Endothelial cell (in vitro differentiated cells): ENCODE measurements at places on chromosomes 12 and 14. TPM values are rescaled to one million over a fixed set of nuclear protein-coding genes. Genes with fewer than 3 reads are reported as not detected.
A peak's percentile ranks its signal among the peaks of the same experiment; 100 is the strongest.

The DUSP6 gene
- 232 TPM for total RNA-seq

DNA sequence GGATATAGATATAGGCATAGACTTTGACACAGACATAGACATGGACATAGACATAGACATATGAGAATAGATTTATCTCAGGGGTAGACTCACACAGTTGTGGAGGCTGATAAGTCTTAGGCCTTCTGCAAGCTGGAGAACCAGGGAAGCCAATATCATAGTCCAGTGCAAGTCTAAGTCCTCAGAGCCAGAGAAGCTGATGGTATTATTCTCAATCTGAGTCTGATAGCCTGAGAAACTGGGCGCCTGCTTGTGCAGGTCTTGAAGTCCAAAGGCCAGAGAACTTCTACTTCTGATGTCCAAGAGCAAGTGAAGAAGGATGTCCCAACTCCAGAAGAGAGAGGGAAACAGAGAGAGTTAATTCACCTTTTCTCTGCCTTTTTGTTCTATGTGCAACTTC lies 476.5 kb downstream of the SLC6A15 start:
- H3K27me3 ChIP-seq: no peaks in the 10 kb centered on the region
- H3K27ac ChIP-seq: no peak overlapping the region
- H3K4me3 ChIP-seq: no peak overlapping the region
- H3K36me3 ChIP-seq: no peaks in the 10 kb centered on the region

GRCh38 chr12:16323010-16323409 lies 24.4 kb upstream of the MGST1 start:
- no peaks in the 10 kb centered on the region for H3K36me3 ChIP-seq
- no peak for DNase-seq

- H3K27ac ChIP-seq: no peak overlapping the region
- H3K27me3 ChIP-seq: peaks cover 10% of the 10 kb centered on the region
Measured at GRCh38 chr14:92903359-92903758, 19.6 kb upstream of the CHGA start.

- H3K27me3 ChIP-seq: no peaks in the 10 kb centered on the region
- no peak overlapping the region for H3K4me3 ChIP-seq
- peaks cover 9% of the 10 kb centered on the region for H3K4me1 ChIP-seq
- H3K27ac ChIP-seq: no peak overlapping the region
Measured at GRCh38 chr14:87799400-87799799, 193.6 kb downstream of the GALC start.

The BDKRB2 gene
- total RNA-seq: 0.15 TPM

The SYCP3 gene
- not detected for total RNA-seq

DNA sequence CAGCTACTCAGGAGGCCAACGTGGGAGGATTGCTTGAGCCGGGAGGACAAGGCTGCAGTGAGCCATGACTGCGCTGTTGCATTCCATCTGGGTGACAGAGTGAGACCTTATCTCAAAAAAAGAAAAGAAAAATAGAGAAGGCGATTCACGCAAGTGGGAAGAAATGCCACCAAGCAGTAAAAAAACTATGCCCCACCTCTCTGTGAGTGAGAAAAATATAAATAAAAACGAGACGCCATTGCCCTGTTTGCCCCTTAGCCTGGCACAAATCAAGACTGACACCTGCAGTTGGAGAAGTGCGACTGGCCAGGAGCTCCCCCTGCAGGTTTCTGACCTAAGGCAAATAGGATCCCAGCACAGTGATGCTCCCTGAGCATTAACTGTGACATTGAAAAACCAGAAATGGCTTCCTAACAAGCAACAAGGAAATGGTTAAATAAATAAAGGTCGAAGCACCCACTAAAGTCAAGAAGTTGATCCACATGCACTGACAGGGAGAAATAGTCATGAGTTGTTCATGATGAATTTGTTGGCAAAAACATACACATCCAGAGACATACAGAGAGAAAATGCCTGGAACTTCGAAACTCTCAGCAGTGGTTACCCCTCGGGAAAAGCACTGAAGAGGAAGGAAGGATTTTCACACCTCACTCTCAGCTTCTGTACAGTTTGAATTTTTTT lies 21.1 kb downstream of the GSC start:
- H3K36me3 ChIP-seq: no peaks in the 10 kb centered on the region
- no peaks in the 10 kb centered on the region for H3K27me3 ChIP-seq
- no peak overlapping the region for H3K4me3 ChIP-seq
- H3K4me1 ChIP-seq: no peaks in the 10 kb centered on the region

DNA sequence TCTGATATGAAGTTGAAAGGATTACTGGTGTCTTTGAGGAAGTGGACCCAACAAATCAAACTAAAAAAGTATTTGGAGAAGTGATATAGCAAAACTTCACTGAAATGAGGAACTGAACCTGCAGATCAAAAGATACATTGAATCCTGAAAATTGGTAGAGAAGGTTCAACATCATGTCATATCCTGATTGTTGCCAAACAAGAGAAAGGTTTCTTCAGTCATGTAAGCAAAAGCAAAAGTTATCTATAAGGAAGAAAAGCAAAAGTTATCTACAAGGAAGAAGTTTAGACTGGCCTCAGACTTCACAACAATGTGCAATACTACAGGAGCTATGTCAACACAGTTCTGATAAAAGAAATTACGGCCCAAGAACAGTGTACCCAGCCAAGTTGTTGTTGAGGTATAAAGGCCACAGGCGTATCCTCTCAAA lies 142.7 kb downstream of the RAD51B start:
- peaks cover 9% of the 10 kb centered on the region for H3K36me3 ChIP-seq
- H3K4me3 ChIP-seq: no peak overlapping the region
- DNase-seq: no peak
- no peaks in the 10 kb centered on the region for H3K4me1 ChIP-seq
- no peaks in the 10 kb centered on the region for H3K27me3 ChIP-seq
- H3K27ac ChIP-seq: no peak overlapping the region

- H3K27me3 ChIP-seq: no peaks in the 10 kb centered on the region
- H3K4me1 ChIP-seq: no peaks in the 10 kb centered on the region
- no peak overlapping the region for H3K4me3 ChIP-seq
- DNase-seq: no peak
- H3K36me3 ChIP-seq: no peaks in the 10 kb centered on the region
- H3K27ac ChIP-seq: no peak overlapping the region
Measured at GRCh38 chr12:25311506-25311905, 60.8 kb upstream of the KRAS start.

DNA sequence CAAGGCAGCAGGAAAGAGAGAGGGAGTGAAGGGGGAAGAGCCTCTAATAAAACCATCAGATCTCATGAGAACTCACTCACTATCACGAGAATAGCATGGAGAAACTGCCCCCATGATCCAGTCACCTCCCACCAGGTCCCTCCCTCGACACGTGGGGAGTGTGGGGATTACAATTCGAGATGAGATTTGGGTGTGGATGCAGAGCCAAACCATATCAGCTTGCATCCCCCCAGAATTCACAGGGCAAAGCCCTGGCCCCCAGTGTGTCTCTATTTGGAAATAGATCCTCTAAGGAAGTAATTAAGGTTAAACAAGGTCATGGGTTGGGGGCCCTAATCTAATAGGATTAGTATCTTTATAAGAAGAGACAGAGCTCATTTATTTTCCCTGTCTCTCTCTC lies 56.1 kb upstream of the TCL1A start:
- H3K36me3 ChIP-seq: no peaks in the 10 kb centered on the region
- no peaks in the 10 kb centered on the region for H3K27me3 ChIP-seq
- peaks cover 17% of the 10 kb centered on the region for H3K4me1 ChIP-seq
- no peak overlapping the region for H3K27ac ChIP-seq
- no peak for DNase-seq
- H3K4me3 ChIP-seq: no peak overlapping the region

- H3K4me1 ChIP-seq: peaks cover 35% of the 10 kb centered on the region
- DNase-seq: no peak
- peaks cover 4% of the 10 kb centered on the region for H3K27me3 ChIP-seq
- H3K27ac ChIP-seq: peak overlapping the region; percentile 84
- no peak overlapping the region for H3K4me3 ChIP-seq
Measured at GRCh38 chr12:10101042-10101579, 2.3 kb upstream of the CLEC1A start.

GRCh38 chr12:23831739-23832138 lies 117.7 kb downstream of the SOX5 start:
- H3K36me3 ChIP-seq: no peaks in the 10 kb centered on the region
- H3K27ac ChIP-seq: no peak overlapping the region
- H3K27me3 ChIP-seq: no peaks in the 10 kb centered on the region
- H3K4me1 ChIP-seq: peaks cover 5% of the 10 kb centered on the region

The SIX6 gene
- total RNA-seq: not detected

The GLI1 gene
- 0.77 TPM for total RNA-seq

DNA sequence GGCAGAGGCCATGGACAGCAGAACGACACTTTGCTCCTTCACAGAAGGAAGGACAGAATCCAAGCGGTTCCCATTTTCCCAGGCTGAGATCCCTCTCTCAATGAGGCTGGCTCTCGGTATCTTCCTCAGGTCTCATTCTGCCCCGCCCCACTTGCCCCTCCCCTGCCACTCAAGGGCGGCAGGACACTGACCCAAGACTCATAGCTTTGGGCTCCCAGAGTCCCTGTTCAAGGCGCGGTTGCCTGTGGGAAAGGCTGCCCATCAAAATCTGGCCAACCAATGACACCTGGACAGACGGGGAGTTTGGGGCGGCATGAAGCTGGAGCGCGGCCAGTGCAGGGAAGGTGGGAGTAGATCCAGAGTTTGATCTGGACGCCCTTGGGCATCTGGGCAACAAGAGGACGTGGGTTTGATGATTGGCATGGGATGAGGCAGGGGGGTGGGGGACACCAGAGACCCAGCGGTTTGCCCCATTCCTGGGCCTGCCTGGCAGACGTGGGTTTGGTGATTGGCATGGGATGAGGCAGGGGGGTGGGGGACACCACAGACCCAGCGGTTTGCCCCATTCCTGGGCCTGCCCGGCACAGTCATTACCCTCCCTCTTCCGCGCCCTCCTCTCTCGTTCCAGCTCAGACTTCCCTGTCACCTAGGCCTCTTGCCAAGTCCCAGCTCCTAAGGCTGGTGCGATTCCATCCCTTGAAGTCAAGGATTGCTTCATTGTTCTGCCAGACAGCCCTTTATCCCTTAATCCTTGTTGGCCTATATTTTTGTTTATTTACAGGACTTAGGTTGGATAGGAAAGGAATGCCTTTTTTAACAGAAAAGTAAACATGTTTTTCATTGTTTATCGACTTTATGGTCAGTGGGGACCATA lies 92.1 kb downstream of the NINJ2 start:
- peaks cover 10% of the 10 kb centered on the region for H3K27me3 ChIP-seq
- peaks cover 2% of the 10 kb centered on the region for H3K4me1 ChIP-seq
- H3K4me3 ChIP-seq: peak overlapping the region; percentile 65
- no peak for DNase-seq

The C3AR1 gene
- total RNA-seq: 0.49 TPM

- H3K27ac ChIP-seq: no peak overlapping the region
- no peaks in the 10 kb centered on the region for H3K27me3 ChIP-seq
- H3K4me1 ChIP-seq: no peaks in the 10 kb centered on the region
- no peaks in the 10 kb centered on the region for H3K36me3 ChIP-seq
Measured at GRCh38 chr14:75487155-75487671, 35.1 kb upstream of the BATF start.

DNA sequence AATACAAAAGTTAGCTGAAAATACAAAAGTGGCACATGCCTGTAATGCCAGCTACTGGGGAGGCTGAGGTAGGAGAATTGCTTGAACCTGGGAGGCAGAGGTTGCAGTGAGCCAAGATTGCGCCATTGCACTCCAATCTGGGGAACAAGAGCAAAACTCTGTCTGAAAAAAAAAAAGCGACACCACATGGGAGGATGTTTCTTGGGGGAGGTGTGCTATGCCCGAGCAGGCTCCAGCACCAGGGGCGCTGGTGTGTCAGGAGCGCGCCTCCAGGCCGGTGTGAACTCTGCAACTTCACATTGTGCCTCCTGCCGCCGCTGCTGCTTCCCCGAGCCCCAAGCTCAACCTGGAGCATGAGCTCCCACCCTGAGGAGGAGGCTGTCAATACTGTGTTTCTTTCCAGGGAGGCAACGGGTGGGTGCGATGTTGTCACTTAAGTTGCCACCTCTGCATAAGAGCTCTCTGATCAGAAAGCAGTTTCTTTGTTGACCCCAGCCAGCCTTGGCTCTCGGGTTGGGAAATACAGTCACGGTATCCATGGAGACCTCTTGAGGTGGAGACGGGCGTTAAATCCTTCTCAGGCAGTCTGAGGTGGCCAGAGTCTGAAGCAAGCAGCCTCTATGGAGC lies 18.9 kb downstream of the DEGS2 start:
- H3K4me3 ChIP-seq: no peak overlapping the region
- peak overlapping the region; percentile 70 for H3K27ac ChIP-seq
- H3K36me3 ChIP-seq: peaks cover 4% of the 10 kb centered on the region
- DNase-seq: peak; percentile 65
- peaks cover 8% of the 10 kb centered on the region for H3K27me3 ChIP-seq
- H3K4me1 ChIP-seq: peaks cover 16% of the 10 kb centered on the region

The SMIM41 gene
- total RNA-seq: not detected

DNA sequence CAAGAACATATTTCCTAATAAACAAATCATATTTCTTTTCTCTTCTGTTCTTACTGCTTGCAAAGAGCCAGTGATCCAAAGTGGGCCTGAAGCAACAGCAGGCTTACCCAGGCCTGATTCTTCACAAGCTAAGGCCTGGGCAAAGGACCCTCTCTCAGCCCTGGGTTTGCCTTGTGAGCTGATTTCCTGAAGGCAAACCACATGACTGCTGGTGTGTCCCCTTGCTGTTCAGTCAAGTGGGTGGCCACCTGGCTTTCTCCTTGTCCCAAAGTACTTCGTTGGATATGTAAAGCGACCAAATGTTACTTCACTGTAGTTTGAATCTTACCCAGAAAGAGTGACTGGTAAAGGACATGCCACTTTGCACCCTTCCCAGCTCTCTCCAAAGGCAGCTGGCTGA lies 392.9 kb downstream of the ZFP36L1 start:
- H3K27me3 ChIP-seq: no peaks in the 10 kb centered on the region
- H3K36me3 ChIP-seq: no peaks in the 10 kb centered on the region
- no peak for DNase-seq

DNA sequence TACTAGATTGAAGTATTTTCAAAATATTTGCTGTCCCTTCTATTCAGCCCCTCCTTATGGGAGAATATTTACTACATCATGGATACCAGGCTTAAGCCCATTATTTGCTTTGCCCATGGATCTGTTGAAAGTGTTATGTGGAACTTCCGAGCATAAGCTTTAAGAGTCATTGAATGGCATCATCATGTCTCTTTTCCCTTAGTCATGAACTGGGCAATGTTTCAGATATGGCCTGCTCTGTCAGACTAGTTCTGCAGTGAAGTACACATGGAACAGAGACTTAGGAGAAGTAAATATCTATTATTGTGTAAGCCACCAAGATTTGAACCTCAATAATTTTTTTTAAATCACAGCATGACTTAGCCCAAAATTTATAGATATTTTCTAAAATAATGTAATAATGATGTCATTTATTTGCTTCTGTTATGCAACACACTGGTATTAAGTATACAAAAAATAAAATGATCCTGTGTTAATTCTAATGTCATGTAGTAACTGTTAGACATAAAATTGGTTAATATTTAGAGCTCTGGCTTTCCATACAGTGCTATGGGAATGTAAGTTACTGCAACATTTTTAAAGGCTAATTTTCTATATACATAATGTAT lies 1097.3 kb downstream of the SLC16A7 start:
- no peak overlapping the region for H3K4me3 ChIP-seq
- H3K27me3 ChIP-seq: no peaks in the 10 kb centered on the region
- DNase-seq: no peak
- H3K4me1 ChIP-seq: no peaks in the 10 kb centered on the region
